ENCODE measurements at places on chromosomes 6 and 20.

- DNase-seq = no peak
Observed at GRCh38 chr20:50194422-50194830, 3.8 kb downstream of the CEBPB start.

- no peak for DNase-seq
Observed at GRCh38 chr6:44800171-44800783, 412.8 kb downstream of the CDC5L start.

DNA sequence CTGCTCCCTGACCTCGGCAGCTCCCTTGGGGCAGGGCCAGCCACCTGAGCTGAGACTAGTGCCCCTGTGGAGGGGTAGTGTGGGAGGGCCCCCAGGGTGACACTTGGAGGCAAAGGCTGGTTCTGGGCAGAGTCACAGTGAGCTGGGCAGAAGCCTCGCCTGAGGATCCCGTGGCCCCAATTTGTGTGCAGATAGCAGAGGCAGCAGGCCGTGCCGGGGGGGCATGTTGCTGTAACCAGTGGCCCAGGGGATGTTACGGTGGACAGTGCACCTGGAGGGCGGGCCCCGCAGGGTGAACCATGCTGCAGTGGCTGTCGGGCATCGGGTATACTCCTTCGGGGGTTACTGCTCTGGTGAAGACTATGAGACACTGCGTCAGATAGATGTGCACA lies 2.9 kb downstream of the KLHDC3 start:
- no peak for DNase-seq

- DNase-seq = no peak
Observed at GRCh38 chr20:2305479-2305878, 9.7 kb downstream of the TGM3 start.

GRCh38 chr6:15877231-15877630 lies 214.4 kb upstream of the DTNBP1 start:
- DNase-seq = no peak

DNA sequence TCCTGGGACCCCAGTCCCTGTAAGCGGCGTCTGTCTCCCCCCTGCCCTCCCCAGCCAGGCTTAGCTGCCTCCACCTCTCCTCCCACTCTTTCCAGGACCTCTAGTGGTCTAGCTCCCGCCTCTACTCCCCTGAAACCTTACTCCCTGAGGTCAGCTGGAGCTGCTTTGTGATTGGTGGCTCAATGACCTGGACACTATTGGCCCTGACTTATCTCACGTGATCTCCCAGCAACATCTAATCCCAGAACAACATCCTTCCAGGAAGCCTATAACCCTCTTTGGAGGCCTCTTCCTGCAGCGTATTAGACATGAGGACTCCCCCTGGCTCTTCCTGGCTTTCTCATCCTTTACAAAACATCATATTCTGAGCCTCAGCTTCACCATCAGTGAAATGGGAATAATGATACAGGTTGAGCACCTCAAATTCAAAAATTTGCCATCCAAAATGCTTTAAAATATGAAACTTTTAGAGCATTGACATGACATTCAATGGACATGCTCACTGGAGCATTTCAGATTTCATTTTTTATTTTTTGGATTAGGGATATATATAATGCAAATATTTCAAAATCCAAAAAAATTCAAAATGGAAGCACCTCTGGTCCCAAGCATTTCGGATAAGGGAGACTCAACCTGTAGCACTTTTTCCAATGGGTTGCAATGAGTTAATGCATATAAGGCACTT lies 16.3 kb upstream of the SRC start:
- no peak for DNase-seq

DNA sequence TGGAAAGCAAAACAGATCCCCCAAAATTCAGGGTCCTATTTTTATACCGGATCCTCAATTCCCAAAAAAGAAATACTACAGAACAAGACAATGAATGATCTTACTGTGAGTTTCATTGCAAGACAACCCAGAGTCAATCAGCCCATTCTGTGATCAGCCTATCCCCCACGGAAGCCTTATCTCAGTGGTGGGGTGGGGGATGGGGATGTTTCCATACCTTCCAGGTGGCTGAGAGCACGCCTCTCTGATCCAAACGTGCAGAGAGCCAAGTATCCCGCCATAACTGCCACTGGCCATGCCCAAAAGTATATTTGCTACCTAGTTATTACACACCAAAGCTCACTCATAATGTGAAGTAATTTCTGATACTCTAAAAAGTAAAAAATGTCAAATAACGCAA lies 15.1 kb downstream of the WFDC2 start:
- no peak for DNase-seq

DNA sequence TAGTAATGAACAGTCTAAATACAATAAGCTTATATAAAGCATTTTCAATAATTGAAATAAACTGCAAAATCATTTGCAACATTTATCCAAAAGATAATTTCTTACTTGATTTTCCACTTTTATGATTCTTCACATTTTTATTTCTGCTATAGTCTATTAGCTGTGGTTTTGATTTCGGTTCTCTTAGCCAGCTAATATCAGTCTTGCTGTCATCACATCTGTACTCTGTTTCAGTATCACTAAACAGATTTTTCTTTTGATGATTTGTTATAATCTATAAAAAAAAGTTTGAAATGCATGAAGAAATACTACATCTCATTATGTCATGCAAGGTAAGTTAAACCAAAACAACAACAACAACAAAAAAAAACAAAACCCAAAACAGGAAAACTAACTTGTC lies 53.2 kb downstream of the SYCP2 start:
- no peak for DNase-seq

Measured in effector memory CD8-positive, alpha-beta T cell (primary cell).